ENCODE measurements at places on chromosomes 16 and 17.

DNA sequence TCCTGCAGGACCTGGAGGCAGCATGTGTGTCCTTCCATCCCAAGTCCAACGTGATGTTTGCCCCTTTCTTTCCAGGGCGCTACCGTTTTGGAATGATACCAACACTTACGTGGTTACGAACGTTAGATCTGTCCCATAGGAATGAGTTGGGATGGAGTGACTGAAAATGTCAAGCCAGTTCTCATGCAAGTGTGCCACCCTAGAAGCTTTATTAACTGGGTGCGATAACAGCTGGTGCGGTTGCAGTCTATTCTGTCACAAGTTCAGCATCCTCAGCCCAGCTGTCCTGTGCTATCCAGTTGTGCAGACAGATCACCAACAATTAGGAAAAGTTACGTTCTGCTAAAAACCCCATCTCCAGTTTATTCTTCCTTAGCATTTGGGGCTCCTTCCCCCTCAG is 52.5 kb downstream of the BANP start:
- DNase-seq: no peak

DNA sequence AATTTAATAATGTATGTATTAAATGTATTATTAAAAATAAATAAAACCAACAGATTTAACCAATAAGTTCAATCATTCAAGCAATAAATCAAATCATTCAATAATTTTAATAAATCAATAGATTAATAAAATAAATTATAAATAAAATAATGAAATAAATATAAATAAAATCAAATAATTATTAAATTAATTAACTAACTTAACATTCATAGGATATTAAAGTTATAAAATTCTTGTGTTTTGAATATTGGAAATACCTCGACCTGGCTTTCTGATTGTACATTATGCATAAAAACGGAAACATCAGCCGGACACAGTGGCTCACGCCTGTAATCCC is 182.2 kb downstream of the BANP start:
- no peak for DNase-seq

DNA sequence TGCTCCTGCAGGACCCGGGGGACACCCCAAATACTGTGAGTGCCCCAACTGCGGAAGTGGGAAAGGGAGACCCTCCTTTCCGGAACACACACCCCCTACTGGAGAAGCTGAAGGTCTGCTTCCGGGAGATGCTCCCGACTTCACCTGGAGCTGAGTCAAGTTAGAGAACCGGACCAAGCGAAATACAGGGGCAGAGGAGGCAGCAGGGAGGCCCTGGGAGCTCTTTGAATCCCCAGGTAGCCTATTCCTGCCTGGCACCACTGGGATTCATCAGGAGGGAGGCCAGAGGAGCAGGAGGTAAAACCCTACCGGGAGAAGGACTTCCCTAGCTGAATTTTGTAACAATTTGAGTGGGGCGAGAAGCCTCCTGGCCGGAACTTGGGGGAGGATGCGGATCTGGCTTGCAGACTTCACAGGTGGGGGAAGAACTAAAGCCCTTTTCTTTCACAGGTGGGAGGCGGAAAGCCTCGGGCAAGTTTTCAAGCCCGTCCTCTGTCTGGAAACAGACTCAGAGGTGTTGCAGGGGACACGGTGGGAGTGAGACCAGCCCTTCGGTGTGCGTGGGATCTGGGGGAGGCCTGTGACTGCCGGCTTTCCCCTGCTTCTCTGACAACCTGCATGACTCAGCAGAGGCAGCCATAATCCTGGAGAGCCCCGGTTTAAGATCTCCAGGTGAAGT is 22.4 kb upstream of the TEKT1 start:
- DNase-seq: no peak

DNA sequence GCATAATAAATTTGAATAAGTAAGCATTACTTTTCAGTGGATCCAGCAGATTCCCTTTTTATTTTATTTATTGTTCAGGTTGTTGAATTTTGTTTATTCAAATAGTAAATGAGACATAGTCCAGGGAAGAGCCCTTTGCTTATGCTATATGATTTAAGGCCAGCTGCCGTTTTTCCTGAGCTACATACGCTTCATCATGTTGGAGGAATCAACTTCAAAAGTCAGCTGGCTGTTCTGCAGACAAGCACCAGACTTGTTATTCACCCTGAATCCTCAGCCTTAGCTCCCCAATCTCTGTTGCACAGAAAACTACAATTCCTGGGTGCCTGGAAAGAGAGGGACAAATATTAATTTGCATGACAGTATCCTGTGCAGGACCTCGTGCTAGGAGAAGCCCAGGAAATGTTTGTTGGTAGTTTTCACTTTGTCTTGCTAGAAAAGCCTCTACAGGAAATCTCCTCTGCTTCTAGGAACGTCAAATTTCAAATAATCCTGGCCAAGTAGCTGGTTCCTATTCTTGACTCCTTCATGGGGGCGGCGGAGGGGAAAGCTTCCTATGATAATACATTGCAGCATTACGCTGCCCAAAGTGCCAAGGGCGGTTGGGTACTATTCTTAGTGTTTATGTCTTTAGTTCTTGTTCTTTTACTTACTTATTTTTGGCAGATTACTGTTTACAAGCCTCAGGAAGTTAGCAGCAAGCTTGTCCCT is 101.6 kb downstream of the PRKCA start:
- DNase-seq: no peak

GRCh38 chr17:10034719-10035475 is 129.8 kb upstream of the RCVRN start:
- DNase-seq: no peak

DNA sequence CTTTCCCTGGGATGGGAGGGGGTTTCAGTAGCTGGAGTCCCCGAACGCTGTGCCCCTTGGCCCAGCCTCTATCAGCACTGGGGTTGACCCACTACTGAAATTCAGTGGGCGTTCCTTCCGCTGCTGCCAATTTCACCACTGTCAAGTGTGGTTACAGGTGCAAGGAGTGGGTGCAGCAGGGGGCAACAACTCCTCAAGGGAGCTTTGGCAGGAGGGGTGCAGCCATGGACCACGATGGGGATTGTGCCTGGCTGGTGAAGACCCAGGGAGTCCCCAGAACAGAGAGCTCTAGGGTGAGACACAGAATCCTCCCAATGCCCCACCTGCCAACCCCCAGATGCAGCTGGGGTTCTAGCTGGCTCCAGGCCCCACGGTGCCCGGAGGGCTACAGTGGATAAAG is 123.5 kb upstream of the SDK2 start:
- DNase-seq: no peak

GRCh38 chr16:66728117-66728787 is 23.2 kb downstream of the DYNC1LI2 start:
- no peak for DNase-seq

DNA sequence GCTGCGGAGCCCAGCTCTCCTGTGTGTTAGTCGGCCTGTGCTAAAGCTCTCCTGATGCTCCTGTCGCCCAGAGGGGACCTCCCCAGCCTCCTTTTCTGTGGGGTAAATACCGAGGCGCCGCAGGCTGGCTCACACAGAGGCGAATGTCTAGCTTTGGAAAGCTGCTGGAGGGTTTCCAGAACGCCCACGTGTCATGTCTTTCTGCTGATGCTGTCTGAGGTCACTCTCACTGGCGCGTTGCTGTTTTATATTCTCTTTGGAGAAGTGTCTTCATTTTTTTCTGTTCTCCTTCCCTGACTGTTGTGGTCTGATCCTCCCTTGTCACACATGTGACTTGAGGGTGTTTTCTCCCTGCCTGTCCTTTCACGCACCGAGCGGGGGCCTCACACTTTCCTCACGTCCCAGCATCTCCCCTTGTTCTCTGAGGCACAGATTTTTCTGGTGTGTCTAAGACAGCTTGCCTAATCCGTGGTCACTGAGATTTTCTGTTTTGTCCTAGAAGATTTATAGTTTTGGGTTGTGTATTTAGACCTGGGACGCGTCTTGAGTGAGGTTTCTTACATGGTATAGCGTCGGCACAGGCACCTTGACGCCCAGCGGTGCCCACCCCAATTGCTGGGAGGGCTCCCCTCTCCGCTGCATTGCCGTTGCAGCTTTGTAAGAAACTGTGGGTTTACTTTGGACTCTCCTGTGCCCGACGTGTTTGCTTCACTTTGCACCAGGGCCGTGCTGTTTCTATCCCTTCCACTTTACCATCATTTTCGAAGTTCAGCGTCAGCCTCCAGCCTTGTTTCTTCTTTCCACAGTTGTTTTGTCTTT is 92.1 kb upstream of the ZNF750 start:
- DNase-seq: no peak

DNA sequence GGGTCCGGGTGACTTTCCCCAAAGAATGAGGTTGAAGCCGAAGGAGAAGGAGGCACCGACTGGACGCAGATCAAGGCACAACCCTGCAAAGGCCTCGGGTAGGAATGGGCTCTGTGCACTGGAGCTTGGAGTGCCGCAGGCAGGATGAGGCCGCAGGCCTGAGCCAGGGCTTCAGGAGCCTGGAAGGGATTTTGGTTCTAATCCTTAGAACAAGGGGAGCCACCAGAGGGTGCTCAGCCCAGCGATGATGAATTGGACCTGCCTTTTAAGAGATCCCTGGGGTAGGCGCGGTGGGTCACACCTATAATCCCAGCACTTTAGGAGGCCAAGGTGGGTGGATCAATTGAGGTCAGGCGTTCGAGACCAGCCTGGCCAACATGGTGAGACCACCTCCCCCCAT is 8.1 kb downstream of the CIBAR2 start:
- DNase-seq: no peak

GRCh38 chr17:8160741-8161221 is 2.0 kb downstream of the VAMP2 start:
- no peak for DNase-seq
